ENCODE measurements at places on chromosomes 16 and 17. TPM values are rescaled to one million over a fixed set of nuclear protein-coding genes. Genes with fewer than 3 reads are reported as not detected.

COPZ2 gene
- total RNA-seq = 18.0 TPM

SLFN14 gene
- total RNA-seq = not detected

RNF43 gene
- total RNA-seq = 13.5 TPM

TAT gene
- total RNA-seq = not detected

DRG2 gene
- 40.3 TPM for total RNA-seq

EPX gene
- total RNA-seq = not detected

VTN gene
- total RNA-seq = not detected

MYH8 gene
- not detected for total RNA-seq

RAB26 gene
- 0.42 TPM for total RNA-seq

QRICH2 gene
- total RNA-seq = 2.1 TPM

MARCHF10 gene
- not detected for total RNA-seq

CPHXL2 gene
- total RNA-seq = not detected

LRRC36 gene
- not detected for total RNA-seq

CISD3 gene
- total RNA-seq = 23.2 TPM

RND2 gene
- total RNA-seq = 0.14 TPM

TSPAN10 gene
- total RNA-seq = 0.67 TPM

GOSR1 gene
- 33.6 TPM for total RNA-seq

PER1 gene
- total RNA-seq = 25.8 TPM

CNGB1 gene
- 0.14 TPM for total RNA-seq

SLC16A11 gene
- total RNA-seq = 0.24 TPM

SGF29 gene
- 25.9 TPM for total RNA-seq

HLF gene
- 0.04 TPM for total RNA-seq

CCL16 gene
- total RNA-seq = not detected
